Pulmonary artery endothelial cell (primary cell): ENCODE measurements at places on chromosomes 11 and 22. TPM values are rescaled to one million over a fixed set of nuclear protein-coding genes. Genes with fewer than 3 reads are reported as not detected.

The MRGPRF gene
- not detected in 2 replicates for total RNA-seq

The TTC28 gene
- total RNA-seq: 15.6 and 16.0 TPM in 2 replicates

The CCDC81 gene
- 0.53 and 0.60 TPM in 2 replicates for total RNA-seq

The CASP12 gene
- 1.3 and 1.7 TPM in 2 replicates for total RNA-seq

The PYGM gene
- 0.13 and 0.35 TPM in 2 replicates for total RNA-seq

The FJX1 gene
- 26.9 and 36.6 TPM in 2 replicates for total RNA-seq

The DLG2 gene
- total RNA-seq: 0.42 and 0.66 TPM in 2 replicates

The KIRREL3 gene
- total RNA-seq: not detected in 2 replicates

The MRGPRX4 gene
- total RNA-seq: not detected in 2 replicates

The LSP1 gene
- not detected in 2 replicates for total RNA-seq

The OR52I2 gene
- total RNA-seq: not detected in 2 replicates

The DDIAS gene
- total RNA-seq: 10.8 and 11.1 TPM in 2 replicates

The BTBD18 gene
- not detected in 2 replicates for total RNA-seq

The OR5L1 gene
- total RNA-seq: not detected in 2 replicates

The TEX54 gene
- 0.26 TPM in 1 of 2 replicates, not detected in the other for total RNA-seq

The GGTLC3 gene
- total RNA-seq: not detected in 2 replicates

The PEX26 gene
- 24.7 and 36.2 TPM in 2 replicates for total RNA-seq

The MN1 gene
- 0.42 and 0.53 TPM in 2 replicates for total RNA-seq

The SCGB1D2 gene
- not detected in 2 replicates for total RNA-seq

The PARVG gene
- total RNA-seq: not detected in 2 replicates

The YPEL1 gene
- 4.5 and 5.6 TPM in 2 replicates for total RNA-seq

The VSIG2 gene
- 0.26 and 0.42 TPM in 2 replicates for total RNA-seq

The C11orf98 gene
- total RNA-seq: 40.5 and 49.2 TPM in 2 replicates

The PLAAT3 gene
- total RNA-seq: 44.7 and 57.6 TPM in 2 replicates

The ALKBH3 gene
- total RNA-seq: 28.2 and 42.8 TPM in 2 replicates

The DTX4 gene
- total RNA-seq: 0.20 and 0.21 TPM in 2 replicates

The C11orf65 gene
- total RNA-seq: 0.13 TPM in 1 of 2 replicates, not detected in the other

The MB gene
- not detected in 2 replicates for total RNA-seq

The H19 gene
- 0.07 TPM in 1 of 2 replicates, not detected in the other for total RNA-seq

The CHEK1 gene
- total RNA-seq: 36.1 and 56.6 TPM in 2 replicates

The CST6 gene
- 0.26 and 0.49 TPM in 2 replicates for total RNA-seq

The ASCL2 gene
- total RNA-seq: not detected in 2 replicates

The ARHGAP42 gene
- 0.46 and 1.0 TPM in 2 replicates for total RNA-seq

The SLC15A3 gene
- total RNA-seq: 6.6 and 8.7 TPM in 2 replicates

The TSSK2 gene
- not detected in 2 replicates for total RNA-seq

The CEND1 gene
- total RNA-seq: 0.13 and 0.14 TPM in 2 replicates

The CBLIF gene
- not detected in 2 replicates for total RNA-seq

The SLC22A6 gene
- total RNA-seq: not detected in 2 replicates

The ACR gene
- 0.13 TPM in 1 of 2 replicates, not detected in the other for total RNA-seq

The MRGPRE gene
- not detected in 2 replicates for total RNA-seq

The KRTAP5-11 gene
- total RNA-seq: not detected in 2 replicates

The DEPDC7 gene
- total RNA-seq: 0.13 and 0.35 TPM in 2 replicates

The ETS1 gene
- total RNA-seq: 77.0 and 89.8 TPM in 2 replicates
